ENCODE measurements at places on chromosomes 11 and 22.

GRCh38 chr11:1055109-1055703 is 18.7 kb upstream of the MUC6 start:
- peak; percentile 9 for DNase-seq

GRCh38 chr22:29443452-29443851 is 5.1 kb downstream of the RFPL1 start:
- DNase-seq: no peak

- DNase-seq: no peak
Observed at GRCh38 chr11:94524341-94524740, 12.1 kb downstream of the C11orf97 start.

GRCh38 chr11:128456566-128457268 is 130.6 kb downstream of the ETS1 start:
- no peak for DNase-seq

DNA sequence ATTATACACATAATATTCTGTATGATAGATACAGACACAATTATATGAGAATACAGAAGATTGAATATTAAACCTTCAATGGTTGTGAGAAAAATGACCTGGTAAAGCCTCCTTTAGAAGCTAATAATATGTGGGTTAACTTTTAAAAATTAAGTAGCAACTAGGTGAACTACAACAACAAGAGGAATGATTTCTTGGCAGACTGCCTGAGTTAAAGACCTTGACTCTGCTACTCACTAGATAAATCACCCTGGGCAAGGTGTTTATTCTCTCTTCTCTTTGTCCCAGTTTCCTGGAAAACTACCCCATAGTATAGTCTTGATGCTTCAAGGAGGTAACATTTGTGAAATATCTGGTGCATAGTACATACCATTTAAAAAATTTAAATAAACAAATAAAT is 519.6 kb upstream of the TENM4 start:
- DNase-seq: no peak

- no peak for DNase-seq
Observed at GRCh38 chr22:30187529-30188407, 58.8 kb downstream of the LIF start.

GRCh38 chr22:39179401-39179827 is 26.9 kb upstream of the CBX7 start:
- DNase-seq: no peak

GRCh38 chr11:66192181-66192863 is 76.1 kb upstream of the RAB1B start:
- no peak for DNase-seq

DNA sequence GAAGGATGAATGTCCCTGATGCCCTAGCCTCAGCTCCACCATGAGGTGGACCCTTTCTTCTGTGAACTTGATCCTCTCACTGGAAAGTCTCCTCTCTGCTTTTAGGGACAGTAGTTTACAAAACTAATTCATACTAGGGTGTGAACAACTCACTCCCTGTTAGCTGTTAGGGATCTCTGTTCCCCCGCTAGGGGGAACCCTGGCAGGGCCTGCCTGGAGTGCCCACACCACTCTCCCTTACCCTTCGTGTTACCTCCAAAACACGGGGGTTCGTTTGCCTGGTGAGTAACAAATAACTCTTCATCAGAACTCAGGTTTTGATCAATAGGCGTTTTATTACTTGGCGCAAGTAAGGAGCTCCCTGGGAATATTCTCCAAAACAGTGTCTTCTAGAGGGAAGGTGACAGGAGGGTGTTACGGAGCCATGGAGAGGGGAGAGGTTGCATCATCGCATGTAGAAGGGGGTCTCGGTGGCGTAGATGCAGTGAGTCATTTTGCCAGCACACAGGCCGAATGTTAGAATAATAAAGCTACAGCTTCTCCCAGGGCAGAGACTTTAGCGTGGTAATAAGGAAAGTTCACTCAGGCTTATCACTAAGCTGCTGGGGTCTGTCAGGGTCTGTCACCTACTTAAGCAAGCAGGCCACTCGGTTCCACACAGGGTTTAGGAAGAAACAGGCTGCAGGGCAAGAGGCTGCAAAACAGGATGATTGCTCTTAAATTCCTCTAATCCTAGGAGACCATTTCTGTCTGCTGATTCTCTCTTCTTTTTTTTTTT is 45.8 kb downstream of the C11orf96 start:
- no peak for DNase-seq

GRCh38 chr11:100851147-100851546 is 164.1 kb downstream of the ARHGAP42 start:
- DNase-seq: no peak

DNA sequence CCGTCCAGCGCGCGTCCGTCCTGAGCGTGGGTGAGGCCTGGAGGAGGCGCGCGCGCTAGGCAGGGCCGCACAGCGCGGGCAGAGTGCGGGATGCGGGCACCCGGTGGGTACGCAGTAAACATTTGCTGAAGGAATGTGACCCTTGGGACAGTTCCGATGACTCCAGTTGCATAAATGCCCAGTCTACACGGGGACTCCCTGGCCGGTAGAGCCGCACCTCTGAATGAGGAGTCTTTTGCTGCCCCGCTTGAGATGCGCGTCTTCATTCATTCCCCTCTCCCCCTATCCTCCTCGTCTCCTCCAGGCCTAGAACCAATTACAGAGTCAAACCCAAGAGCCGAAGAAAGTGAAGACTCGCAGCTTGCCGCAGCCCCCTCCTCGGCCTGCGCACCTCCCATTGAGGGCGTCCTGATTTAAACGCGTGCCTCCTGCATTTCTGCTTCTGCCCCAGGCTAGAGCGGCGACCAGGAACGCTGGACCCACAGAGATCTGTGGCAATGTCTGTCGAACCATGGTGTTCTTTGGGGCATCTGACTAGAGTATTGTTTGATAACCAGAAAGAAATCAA is 729 bp upstream of the CHKB start:
- no peak for DNase-seq

DNA sequence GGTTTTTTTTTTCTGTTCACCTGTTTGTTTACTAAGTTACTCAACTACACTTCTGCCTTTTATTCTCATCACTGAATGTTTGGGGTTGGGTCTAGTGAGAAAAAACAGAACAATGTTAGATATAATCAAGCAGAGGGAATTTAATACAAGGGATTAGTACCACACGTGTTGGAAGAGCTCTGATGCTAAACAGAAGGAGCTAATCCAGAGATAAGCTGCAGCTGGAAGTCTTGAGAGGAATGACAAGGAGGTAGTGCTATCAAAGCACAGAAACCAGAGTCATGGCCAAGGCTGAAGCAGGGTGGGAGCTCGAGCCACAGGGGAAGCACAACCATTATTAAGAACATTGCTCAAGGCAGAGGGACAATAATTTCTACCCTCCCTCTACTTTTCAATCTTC is 604.1 kb upstream of the ANO5 start:
- DNase-seq: no peak

GRCh38 chr22:42769238-42769573 is 48.5 kb upstream of the A4GALT start:
- no peak for DNase-seq

DNA sequence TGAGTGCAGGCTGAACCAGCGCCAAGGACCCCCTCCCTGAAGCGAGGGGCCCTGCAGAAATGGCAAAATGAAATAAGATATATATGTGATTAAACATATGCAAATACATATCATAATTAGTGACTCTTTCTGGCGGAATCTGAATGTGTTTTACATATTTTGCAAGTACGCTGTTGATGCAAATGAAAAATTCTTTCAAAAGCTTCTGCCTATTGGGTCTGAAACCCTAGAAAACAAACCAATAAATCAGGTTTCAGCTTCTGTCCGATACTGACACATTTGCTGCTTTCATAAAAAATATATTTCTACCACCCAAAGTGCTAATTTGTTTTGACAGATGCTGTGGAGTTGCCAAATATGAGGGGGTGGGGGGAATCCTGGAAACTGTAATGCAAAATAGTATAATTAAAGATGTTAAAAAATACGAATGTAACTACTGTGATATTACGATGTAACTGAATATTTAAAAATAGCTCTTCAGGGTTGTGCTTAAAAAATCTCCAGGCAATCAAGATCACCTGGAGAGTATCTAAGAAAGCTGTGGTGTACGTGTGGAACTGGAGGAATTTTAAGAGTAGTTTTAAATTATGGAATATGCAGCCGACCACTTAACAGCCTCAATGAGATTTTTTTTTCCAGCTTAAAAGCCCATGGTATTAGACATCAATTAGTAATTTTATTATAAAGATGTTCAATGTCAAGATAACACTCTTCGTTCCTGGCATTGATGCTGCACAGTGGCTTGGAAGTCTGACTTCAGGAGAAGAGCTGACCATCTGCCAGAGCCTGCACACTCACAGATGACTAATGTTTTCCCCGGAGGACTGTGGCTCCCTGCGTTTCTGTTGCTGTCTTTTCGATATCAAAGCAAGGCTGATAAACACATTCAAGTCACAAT is 122.2 kb upstream of the RCN1 start:
- DNase-seq: peak; percentile 51

DNA sequence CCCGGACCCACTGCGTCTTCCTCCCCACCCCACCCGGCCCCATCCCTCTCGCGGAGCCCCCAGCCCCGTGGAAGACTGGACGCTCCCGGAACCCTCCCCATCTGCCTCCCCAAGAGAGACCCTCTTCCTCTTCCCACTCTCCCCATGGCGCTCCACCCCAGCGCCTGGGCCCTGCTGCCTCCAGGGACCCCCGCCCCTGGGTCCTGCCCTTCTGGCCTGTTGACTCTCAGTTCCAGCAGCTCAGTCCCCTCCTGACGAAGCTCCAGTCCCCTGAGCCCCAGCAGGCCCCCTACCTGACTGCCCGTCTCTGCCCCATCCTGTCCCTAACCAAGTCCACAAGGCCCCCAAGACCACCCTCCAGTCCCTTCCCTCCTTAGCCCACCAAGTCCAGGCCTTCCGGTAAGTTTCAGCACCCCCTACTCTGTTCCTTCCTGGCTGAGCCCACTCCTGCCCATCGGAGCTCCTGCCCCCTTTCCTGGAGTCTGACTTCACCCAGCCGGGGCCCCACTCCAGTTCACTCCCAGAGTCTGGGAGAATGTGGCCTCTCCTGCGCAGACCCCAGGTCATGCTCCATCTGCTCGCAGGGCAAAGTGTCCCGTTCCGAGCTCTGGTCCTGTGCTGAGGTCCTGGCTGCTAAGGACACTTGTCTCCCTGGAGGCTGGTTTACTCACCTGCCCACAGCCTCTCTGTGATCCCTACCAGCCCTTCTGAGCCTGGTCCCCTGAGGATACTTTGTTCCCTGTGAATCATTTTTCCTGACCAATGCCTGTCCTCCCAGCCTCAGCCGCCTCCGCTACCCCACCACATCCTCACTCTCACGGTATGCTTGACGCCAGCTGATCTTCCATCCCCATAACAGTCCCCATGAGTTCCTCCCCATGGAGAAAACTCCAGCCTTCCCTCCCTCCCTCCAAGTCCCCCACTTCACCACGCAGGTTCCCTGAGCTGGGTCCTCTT is 722 bp downstream of the IFITM10 start:
- no peak for DNase-seq

DNA sequence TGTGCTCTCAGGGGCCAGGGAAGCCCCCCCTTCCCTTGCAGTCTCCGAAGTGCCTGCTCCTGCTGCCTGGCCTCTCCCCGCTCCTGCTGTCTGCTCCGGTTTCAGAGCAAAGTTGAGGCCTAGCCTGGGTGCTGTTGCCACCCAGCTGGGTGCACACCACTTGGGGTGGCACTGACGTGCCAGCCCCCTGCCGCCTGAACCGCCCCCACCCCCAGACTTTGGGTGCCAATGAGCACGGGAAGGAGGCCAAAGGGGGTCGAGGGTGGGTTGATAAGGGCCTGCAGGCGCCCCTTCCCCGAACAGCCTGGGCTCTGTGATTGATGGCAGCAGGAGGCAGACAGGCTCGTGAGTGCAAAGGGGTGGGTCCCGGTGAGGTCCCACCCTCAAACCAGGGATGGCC is 48.2 kb downstream of the EMSY start:
- DNase-seq: no peak

GRCh38 chr11:44709281-44709562 is 17.5 kb upstream of the TSPAN18 start:
- no peak for DNase-seq

- DNase-seq: peak; percentile 32
Observed at GRCh38 chr11:26753723-26754504, 32.1 kb upstream of the SLC5A12 start.

DNA sequence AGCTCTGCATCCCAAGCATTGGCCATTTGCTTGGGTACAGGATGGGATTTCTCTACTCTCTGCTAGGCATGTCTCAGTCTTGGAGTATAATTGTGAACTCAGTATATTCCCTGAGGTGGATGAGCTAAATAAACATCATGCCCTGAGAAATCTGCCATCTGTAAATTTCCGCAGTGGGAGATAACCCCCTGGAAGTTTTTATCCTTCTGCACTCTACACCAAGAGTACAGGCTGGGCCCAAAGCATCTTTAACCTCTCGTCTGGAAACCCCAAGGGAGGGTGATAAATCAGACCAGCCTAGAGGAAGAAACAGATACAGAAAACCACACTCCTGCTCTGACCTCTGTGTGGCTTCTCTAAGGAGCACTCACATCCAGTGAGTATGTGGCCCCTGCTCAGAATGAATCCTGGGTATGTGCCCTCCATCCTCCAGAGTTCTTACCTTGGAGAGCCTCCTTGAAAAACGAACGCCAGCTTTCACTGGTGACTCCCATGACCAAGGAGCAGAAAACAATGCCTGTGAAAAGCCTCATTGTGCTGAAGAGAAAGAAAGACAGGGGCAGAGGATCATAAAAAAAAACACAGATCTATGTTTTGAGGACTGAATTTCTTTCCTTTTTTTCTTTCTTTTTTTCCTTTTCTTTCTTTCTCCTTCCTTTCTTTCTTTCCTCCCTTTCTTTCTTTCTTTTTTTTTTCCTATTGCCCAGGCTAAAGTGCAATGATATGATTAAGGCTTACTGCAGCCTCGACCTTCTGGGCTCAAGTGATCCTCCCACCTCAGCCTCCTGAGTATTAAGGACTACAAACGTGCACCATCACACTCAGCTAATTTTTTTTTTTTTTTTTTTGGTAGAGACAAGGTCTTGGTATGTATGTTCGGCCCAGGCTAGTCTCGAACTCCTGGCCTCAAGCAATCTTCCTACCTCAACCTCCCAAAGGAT is 938 bp downstream of the SAA4 start:
- DNase-seq: no peak

DNA sequence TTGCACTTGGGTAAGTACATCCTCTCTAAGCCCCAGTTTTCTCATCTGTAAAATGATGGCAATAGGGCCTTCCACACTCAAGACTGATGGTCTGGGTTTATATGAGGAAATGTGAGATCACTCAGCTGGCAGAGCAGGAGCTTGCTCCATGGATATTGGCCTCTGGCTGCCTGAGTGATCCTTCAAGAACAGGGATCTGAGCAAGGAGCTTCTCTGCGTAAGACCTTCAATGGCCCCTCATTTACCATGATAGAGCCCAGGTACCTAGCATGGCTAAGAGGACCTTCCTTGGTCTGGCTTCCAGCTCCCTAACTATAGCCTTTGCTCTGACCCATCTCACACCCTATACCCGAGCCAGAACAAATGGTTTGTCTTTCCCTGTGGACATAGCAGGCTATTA is 5.5 kb downstream of the ROBO4 start:
- DNase-seq: no peak

GRCh38 chr11:15725246-15725645 is 610.5 kb downstream of the INSC start:
- DNase-seq: no peak

- DNase-seq: no peak
Observed at GRCh38 chr22:39999144-39999757, 4.5 kb downstream of the FAM83F start.

Data from dorsolateral prefrontal cortex (tissue), 122 donors.